ENCODE measurements at places on chromosomes 7 and 10.

DNA sequence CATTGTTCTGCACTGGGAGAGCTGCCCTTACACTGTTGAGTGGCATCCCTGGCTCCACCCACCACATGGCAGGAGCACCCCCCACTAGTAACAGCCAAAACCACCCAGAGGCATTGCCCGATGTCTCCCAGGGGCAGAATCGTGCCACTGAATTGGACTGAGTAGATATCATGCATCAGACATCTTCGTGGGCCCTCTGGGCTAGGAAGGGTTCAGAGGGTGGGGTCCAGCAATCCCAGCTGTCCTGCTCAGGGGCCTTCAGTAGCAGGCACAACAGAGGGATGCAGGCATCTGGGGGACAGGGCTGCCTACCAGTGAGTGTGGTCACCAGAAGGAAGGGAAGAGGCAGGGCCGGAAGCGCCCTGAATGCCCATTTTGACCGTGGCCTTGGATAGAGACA lies 119.7 kb upstream of the PPP2R2D start:
- DNase-seq: no peak

GRCh38 chr7:112969946-112970345 lies 116.7 kb downstream of the GPR85 start:
- no peak for DNase-seq

- DNase-seq: no peak
These were observed 269.7 kb upstream of the TPK1 start for GRCh38 chr7:145105561-145105960.

- DNase-seq: no peak
These were observed 46.7 kb downstream of the CAMK1D start for GRCh38 chr10:12396093-12396492.

DNA sequence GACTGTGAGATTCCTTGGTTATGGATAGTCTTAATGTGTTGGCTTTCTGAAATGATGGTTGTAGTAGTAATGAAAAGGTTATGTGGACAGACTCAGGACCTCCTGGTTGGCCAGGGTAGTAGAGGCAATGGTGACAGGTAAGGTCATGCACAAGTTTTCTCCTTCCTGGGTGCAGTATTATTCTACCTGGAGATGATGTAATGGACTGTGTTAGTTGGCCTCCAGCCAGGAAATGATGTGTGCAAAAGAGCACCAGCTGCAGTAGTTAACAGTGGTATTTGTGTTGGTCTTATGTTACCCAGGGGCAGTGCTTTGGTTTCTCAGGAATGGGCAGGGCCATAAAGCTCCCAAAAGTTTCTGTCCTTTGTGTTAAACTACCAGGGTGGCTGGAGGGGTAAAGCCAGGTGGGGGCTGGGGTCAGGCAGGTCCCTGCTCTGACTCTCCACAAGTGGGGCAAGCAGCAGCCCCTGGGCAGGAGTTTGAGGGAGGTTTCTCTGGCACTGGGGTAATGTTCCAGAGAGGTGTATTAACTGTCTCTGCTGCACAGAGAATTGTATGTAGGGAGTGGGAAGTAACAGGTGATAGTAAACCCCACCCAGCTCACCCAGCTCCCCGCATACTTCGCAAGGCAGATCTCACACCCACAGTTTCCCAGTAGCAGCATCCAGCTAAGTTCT lies 36.3 kb downstream of the GPR22 start:
- DNase-seq: no peak

GRCh38 chr7:44634187-44634838 lies 27.9 kb downstream of the OGDH start:
- no peak for DNase-seq

- DNase-seq: no peak
These were observed 177.9 kb downstream of the RPS24 start for GRCh38 chr10:78211561-78212051.

DNA sequence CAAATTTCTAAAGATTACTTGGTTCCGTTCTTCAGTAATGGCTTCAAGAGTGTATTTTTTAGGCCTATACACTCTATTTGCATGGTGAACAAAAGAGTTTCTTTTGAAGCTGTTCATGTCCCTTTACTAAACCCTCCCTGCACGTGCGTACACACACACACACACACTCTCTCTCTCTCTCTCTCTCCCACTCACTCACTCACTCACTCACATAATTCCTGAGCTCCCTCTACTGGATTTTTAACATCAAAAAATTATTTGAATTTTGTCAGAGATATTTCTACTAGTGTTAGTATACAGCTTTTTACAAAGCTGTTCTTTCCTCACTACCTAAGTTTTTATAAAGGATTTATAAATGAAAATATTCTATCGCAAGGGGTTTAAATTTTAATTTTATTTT lies 85.9 kb downstream of the UBE3C start:
- DNase-seq: no peak

DNA sequence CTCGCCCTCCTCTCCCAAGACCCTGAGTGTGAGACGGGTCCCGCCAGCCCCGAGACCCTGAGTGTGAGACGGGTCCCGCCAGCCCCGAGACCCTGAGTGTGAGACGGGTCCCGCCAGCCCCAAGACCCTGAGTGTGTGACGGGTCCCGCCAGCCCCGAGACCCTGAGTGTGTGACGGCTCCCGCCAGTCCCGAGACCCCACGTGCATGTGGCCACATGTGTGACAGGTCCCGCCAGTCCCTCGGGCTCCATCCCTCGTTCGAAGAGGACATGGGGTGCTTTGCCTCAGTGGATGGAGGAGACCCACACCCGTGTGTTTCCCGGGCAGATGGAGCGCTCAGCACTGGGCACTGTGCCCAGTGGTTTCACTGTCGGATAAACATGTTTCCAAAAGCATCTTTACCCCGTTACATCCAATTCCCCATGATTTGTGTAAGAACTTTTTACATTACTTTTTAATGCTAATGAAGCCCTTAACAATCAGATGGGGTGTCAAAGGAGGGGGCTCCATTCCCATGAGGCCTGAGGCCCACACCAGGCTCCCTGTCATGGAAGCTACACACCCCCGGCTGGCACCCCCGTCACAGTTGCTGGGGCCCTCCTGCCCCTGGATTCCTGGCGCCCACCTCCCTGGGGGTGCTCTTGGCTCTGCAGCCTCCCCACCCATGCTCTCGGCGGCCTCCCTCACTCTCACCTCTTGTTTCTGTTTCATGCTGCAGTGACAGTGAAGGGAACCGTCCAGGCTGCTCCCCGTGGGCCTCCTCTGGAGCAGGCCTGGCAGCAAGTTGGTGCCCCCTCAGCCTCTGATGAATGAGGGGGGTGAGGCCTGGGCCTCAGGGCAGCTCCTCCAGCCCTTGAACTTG lies 48.5 kb upstream of the CFAP46 start:
- DNase-seq: no peak

DNA sequence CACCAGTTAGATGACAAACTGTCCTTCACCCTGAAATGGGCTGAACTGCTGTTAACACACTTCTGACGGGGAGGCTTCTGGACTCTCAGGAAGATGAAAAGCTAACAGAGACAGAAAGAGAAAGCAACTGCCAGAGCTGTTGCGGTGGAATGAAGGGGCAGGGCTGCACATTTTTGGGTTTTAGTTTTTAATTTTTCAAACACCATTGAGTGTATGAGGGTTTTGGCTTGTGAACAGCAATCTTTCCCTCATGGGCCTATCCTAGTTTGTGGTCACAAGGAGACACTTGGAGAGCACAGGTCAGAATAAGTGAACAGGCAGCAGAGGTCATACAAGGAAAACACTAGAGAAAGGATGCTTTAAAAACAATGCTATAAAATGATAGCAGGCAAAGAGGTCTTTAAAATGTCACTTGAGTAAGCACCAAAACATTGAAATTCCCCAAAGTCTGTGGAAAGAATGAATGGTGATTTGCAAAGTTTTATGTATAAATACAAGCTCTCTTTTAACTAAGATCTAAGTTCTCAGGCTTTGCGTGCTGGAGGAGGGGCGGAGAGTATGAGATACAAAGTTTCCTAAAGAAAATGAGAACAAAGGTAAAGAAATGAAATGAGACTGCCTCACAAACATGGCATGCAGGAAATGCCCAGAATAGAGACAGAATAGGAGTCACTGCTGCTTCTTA lies 101.4 kb upstream of the GLI3 start:
- no peak for DNase-seq

DNA sequence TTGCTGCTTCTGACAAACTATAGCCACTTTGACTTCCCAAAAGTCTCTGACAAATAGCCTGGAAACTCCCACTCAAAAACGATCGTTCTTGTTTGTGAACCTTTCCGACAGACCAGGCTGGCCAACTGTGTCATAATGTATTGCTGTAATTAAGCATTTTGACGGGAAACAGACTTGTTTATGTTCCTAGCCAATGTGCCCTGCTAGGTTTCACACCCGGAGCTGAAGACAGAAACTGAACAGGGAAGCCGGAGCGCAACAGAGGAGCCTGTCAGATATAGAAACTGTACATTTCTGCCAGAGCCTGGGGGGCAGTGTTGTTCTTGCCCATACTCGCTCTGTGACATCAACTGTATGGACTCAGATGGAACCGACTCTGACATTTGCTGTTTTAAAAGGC lies 55.3 kb upstream of the C7orf33 start:
- DNase-seq: no peak

- no peak for DNase-seq
These were observed 308.4 kb upstream of the KLF6 start for GRCh38 chr10:4093438-4093837.

DNA sequence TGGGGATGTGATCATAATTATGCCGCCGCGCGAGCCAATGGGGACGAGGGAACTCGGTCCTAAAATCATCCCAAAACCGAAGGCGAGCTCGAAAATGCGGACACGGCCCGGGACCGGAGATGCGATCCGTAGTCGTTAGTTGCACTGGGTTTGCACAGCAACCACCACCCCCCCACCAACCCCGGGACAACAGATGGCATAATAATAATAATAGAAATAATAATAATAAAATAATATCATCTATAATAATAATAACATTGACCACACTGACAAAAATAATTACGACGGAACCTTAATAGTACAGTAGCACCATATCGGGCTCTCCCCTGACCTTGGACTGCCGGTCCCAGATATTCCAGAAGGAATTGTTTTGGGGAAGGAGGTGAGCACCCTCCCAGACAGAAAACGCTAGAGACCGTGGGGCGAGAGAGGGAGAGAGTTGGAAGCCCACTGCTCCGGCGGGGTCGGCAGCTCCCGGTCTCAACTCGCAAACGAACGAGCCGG lies 1.1 kb upstream of the EMX2 start:
- no peak for DNase-seq

DNA sequence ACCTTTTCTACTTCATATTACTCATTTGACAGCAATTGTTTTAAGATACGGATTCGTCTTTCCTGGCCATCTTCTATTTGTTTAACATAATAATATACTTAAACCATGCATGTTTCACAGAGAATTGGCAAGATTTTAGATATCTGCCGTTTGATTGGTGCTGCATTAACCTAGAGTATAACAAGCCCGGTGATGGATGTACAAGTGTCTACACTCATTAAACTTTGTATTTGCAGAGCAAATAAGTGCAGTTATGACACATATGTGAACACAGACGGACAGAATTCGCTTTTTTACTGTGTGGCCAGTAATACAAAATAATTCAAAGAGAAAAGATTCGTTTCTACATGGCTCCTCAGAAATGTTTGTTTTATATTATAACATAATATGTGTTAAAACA lies 116.1 kb downstream of the ARL4A start:
- no peak for DNase-seq

- no peak for DNase-seq
These were observed 43.1 kb upstream of the CAMK2B start for GRCh38 chr7:44368455-44368854.

- no peak for DNase-seq
These were observed 1169.9 kb downstream of the NXPH1 start for GRCh38 chr7:9603291-9603690.

- no peak for DNase-seq
These were observed 13.7 kb upstream of the CFAP69 start for GRCh38 chr7:90231304-90231703.

GRCh38 chr10:126880926-126881325 lies 24.3 kb upstream of the DOCK1 start:
- DNase-seq: no peak

All from effector CD8-positive, alpha-beta T cell (primary cell).